ENCODE measurements at places on chromosomes 16 and 17. TPM values are rescaled to one million over a fixed set of nuclear protein-coding genes. Genes with fewer than 3 reads are reported as not detected.

GRCh38 chr17:57513569-57513968 lies 231.5 kb downstream of the CCDC182 start:
- no peak for DNase-seq

The DHRS7C gene
- polyA plus RNA-seq, result not detected

The RNFT1 gene
- polyA plus RNA-seq, result 6.0 TPM

The TMEM235 gene
- not detected for polyA plus RNA-seq

- DNase-seq, result peak; percentile 83
Measured at GRCh38 chr17:44363613-44364159, at the start of gene FAM171A2. FAM171A2 (minus strand) TSS chr17:44363853; CDS start chr17:44363714, 139 bp downstream.

The PYY gene
- not detected for polyA plus RNA-seq

DNA sequence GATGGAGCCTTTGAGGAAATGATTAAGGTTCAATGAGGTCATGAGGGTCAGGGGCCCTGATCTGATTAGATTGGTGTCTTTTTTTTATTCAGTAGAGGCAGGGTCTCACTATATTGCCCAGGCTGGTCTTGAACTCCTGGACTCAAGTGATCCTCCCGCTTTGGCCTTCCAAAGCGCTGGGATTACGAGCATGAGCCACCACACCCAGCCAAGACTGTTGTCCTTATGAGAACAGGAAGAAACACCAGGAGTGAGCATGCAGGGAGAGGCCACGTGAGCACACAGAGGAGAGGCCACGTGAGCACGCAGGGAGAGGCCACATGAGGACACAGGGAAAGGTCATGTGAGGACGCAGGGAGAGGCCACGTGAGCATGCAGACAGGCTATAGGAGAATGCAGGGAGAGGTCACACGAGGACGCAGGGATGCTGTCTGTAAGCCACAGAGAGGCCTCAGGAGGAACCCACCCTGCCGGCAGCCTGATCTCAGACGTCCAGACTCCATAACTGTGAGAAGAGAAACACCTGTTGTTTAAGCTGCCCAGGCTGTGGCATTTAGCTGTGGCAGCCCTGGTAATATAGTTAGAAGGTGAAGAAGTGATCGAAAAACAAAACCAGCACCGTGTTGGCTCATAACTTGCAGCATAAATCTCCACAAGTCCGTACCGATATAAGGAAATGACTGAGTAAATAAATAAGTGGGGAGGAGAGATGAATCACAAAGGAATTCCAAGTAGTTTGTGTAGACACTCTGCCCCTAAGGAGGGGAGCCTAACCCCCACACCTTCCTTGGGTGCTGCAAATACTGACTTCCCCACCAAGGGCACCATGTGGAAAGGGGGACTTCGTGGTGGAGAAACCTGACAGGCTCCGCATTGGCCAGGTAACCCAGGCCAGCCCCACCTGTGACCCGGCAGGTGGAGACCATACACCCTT lies 14.6 kb upstream of the CSNK1D start:
- peak; percentile 84 for DNase-seq

GRCh38 chr16:88737298-88738150 lies 31.2 kb downstream of the CTU2 start:
- DNase-seq, result peak; percentile 89

GRCh38 chr17:67400193-67400592 lies 23.1 kb downstream of the PITPNC1 start:
- peak; percentile 25 for DNase-seq

DNA sequence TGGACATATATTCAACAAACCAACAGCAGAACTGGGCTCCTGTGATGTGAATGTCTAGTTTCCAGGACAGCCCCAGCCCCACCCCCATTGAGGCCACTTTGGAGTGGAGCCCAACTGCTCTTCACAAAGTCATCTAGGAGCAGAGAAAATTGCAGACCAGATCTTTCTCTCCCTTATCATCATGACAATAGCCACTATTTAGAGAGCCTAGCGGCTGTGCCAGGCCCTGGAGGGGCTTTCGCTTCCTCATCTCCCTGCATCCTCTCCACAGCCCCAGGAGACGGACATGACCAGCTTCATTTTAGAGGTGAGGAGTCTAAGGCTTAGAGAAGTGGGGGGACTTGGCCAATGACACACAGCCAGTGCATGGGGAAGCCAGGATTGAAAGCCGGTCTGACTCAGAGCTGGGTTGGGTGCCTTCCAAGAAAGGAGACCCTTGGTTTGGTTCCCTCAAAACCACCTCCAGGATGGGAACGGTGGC lies 1.4 kb downstream of the PRSS8 start:
- DNase-seq, result no peak

Data from kidney (tissue), 22 donors.